ENCODE measurements at places on chromosomes 4 and X.

GRCh38 chr4:24473309-24473721 lies 111.0 kb downstream of the DHX15 start:
- DNase-seq, result no peak

DNA sequence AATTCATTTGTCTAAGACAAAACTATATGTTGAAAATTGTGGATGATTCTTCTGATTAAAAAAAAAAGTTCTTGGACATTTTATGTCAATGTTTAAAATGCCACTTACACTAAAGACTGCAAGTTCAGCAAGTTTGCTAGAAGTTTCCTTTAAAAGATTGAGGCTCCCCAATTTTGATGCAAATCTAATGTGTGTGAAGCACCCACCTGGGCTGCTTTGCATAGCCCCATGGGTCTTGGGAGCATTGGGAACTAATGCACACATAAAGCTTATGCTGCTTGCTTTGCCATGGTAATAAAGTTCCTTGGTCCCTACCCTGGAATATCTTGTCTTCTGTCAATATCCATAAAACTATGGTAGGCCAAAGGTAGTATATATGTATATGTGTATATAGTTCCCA lies 725.9 kb upstream of the GRID2 start:
- no peak for DNase-seq

DNA sequence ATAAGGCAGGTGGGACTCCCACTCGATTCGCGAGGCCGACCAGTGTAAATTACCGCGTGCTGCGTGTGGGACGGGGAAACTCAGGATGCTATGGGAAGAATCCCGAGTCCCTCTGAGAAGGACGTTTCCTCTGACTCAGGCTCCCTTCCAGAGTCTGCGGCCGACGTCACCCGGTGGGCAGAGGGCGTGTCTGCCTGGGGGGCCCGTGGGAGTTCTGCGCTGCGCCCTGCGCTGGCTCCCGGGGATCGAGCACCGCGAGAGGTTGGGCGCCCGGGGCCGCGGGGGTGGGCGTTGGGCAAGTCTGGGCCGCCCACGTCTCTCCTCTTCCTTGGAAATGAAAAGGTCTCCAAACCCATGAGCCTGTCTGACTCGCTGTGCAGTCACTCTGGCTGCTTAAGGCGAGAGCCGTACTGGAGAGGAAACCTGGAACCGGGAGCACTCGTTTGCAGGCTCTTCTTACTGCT lies 568 bp downstream of the NIPAL1 start:
- peak; percentile 36 for DNase-seq

DNA sequence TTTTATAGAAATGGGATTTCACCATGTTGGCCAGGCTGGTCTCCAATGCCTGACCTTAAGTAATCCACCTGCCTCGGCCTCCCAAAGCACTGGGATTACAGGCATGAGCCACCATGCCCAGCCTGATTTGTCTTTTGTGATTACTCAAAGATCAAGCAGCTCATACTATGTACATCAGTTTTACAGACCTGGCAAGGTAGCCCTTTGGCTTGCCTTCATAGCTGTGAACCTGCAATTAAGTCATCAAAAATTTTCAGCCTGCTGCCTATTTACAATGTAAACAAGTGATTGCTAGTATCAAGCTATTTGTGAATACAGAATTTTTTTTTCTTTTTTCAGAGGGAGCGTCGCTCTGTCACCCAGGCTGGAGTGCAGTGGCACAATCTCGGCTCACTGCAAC lies 46.2 kb downstream of the GSX2 start:
- no peak for DNase-seq

- no peak for DNase-seq
Measured at GRCh38 chr4:1842339-1842895, 13.5 kb downstream of the LETM1 start.

DNA sequence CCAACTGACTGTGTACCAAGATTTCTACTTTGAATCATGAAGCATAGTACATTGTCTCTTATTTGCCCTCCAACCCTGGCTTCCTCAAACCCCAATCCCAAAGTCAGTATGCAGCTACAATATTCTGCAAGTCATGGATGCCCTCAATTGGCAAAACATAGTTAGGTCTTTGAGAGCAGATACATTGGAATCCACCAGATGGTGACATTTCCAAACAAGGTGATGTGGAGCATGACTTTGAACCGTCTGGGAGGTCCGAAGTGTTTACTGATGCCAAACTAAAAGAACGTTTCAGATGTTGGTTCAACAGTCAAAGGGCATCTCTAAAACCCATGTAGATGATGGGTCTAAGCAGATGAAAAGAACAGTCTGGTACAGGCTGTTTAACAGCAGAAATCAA lies 43.7 kb upstream of the FRMD7 start:
- DNase-seq, result no peak

GRCh38 chr4:152352215-152352614 lies 183.7 kb downstream of the FBXW7 start:
- no peak for DNase-seq

GRCh38 chrX:65894133-65894532 lies 145.7 kb downstream of the VSIG4 start:
- DNase-seq, result no peak

DNA sequence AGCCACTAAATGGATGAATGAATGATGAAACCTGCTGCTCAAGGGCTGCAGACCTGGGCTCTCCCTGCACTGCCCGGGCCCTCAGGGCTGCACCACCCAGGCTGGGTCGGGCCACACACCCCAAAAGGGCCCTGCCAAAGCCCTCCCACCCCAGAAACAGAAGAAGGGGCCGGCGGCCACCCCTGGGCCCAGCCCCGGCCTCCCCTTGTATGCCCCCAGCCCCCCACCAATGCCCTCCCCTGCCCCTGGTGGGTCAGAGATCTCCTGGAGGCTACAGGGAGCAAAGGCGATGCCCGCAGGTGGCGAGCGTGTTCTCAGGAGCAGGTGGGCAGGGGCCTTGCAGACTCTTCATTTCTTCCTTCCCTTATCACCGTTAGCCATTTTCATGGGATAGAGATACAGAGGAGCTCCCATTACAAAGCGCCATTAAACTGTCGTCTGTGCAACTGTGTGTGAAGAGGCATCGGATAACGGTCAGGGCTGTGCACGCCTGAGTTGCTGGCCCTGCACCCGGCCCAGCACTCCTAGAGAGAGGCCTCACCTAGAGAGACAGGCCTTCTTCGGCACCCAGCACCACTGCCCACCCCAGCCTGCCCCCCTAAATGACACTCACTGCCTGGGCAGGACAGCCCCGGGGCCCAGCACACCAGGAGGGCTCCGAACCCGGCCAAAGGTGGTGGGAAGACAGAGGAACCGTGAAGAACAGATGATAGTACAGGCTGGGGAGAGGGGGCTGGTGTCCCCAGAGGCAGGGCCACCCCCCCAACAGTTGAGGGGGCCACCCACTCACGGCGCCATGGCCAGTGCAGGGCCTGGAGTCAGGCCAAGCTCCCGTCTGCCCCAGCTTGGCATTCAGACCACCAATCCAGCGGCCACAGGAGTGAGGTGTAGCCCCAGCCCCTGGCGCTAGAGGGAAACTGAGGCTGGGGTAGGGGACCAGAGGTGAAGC lies 133.7 kb downstream of the FAM53A start:
- DNase-seq, result no peak

DNA sequence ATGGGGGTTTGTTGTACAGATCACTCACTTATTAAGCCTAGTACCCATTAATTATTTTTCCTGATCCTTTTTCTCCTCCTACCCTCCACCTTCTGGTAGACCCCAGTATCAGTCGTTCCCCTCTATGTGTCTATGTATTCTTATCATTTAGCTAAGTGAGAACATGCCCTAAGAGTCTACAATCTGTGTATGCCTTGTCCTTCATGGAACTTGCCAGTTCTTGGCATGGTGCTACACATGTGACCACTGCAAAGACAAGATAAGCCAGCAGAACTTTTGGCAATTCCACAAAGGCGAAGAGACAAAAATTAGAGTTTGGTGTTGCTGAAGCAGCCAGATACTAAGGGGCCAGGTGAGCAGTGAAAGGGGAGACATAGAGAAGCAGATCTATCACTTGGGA lies 101.3 kb downstream of the CORIN start:
- DNase-seq, result no peak

DNA sequence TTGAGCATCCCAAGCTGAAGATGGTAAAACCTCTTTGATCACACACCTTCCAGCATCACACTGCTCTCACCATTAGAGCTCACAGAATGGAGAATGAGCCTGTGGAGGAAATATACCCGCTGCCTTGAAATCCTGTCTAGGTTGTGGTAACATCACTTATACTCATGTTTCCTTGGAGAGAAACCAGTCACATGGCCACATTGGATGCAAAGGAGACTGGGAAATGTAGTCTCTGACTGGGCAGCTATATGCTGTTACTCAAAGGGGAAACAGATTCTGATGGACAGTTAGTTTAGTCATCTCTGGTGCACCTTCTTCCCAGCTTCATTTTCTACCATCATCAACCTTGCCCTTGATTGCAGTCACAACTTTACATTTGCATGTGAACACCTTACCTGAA lies 286.3 kb downstream of the ANKRD50 start:
- no peak for DNase-seq

DNA sequence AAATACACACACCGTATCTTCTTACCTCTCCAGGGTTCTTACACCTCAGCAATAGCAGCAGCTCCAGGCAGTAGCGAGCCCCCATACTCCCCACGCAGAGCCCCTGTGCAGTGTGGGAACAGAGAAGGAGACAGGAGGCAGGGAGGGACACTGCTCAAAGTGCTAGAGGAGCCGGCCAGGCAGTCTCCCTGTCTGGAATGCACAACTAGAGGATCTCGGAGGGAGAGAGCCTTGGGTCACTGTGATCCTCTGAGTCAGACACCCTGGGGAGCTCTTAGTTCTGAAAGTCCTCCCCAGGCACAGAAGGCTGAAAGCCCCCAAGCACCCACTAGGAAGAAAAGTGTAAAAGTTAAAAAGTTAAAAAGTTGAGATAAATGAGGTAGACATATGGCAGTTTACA lies 16.0 kb downstream of the AMELX start:
- no peak for DNase-seq

DNA sequence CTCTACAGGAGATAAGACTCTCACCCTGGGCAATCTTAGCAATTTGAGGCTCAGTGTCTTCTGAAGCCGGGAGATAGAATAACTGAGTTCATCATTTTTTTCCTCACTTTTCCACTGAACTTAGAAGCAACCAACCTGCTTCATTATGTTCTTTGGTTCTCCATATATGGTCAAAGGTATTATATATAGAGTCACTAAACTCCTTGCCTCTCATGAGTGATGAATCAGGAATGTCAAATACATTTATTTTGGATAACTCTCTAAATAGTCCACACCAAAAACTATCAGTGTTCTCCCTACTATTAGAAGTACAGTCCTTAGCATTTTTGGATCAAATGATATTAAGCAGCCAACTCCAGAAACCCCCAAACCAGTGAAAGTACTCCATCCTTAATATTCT lies 421.5 kb upstream of the EPHA5 start:
- DNase-seq, result no peak

GRCh38 chr4:189202869-189203271 lies 737.8 kb upstream of the FRG1 start:
- DNase-seq, result no peak

DNA sequence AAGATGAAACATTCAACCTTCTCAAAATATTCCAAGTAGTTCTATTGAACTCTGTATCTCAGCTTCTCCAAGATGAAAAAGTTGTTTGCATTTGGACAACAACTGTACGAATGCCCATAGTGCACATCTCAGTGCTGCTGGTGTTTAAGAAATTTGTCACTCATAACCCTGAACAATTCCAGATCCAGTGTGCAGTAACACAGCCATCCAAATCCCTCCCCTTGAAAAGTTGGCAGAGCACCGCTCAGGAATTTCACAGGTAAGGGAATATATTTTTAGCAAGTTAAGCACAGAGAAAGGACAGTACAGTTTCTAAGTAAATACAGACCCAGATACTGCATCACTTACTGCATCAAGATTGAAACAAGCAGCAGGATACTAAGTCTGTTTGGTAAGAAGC lies 104.7 kb downstream of the CNOT6L start:
- no peak for DNase-seq

- DNase-seq, result no peak
Measured at GRCh38 chrX:84078991-84079390, 109.0 kb downstream of the RPS6KA6 start.

GRCh38 chrX:43892336-43892870 lies 10.2 kb upstream of the MAOB start:
- DNase-seq, result no peak

GRCh38 chrX:111652719-111653118 lies 28.3 kb upstream of the ALG13 start:
- DNase-seq, result no peak

DNA sequence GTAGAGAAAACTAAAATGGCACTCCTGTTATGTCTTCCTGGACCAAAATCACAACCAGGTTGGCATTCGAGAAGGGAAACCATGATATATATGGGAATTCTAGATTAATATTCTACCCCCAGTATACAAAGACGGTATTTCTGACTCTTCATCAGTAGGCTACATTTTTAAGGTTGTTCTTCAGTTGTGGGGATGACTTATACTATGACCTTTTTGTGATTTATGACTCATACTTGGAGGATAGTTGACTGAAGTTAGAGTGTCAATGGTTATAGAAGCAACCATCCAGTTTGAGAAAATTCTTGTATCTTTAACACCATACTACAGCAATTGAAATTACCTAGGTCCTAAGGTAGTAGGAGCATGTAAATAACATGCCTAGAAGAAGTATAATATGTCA lies 49.8 kb upstream of the CYSLTR1 start:
- DNase-seq, result no peak

DNA sequence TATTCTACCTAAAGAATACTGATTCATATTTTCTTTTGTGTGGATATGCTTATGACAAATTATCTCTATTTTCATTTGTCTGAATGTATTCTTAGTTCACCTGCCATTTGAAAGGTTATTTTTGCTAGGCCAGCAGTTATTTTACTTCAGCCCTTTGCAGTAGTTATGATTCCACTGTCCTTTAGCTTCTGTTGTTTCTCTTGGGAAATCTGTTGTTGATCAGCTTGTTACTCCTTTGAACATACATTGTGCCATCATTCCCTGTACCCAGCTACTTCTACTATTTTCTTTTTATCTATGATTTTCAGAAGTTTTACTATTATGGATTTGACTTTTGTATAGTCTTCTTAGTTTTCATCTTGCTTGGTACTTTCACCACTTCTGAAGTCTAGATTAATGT lies 37.2 kb downstream of the RBM46 start:
- no peak for DNase-seq

DNA sequence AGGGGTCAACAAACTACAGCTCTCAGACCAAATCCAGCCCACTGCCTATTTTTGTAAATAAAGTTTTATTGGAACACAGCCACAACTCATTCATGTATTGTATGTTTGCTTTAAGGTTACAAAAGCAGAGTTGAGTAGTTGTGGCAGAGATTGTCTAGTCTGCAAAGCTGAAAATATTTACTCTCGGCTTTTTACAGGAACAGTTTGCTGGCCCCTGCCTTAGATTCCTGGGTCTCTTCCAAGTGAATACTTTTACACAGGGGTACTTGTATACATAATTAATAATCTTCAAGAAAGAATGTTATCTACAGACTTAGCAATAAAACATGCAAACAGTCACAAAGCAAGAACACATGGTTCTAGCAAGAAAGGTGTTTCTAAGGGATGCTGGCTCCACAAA lies 154.2 kb downstream of the AMELX start:
- DNase-seq, result no peak

- no peak for DNase-seq
Measured at GRCh38 chr4:106816496-106816895, 219.6 kb downstream of the DKK2 start.

Data from activated CD4-positive, CD25-positive, alpha-beta regulatory T cell treated with anti-CD3 and anti-CD28 coated beads, Interleukin-2, amount 50 U/mL, for 72 hours (primary cell).